Breast epithelium (tissue), 4 donors: ENCODE measurements at places on chromosomes 4 and X.

- no peaks in the 10 kb centered on the region for H3K4me1 ChIP-seq
- no peak for DNase-seq
- H3K27me3 ChIP-seq: peaks cover 13% of the 10 kb centered on the region
- no peak overlapping the region for H3K4me3 ChIP-seq
Observed at GRCh38 chrX:37825215-37825842, 22.0 kb downstream of the DYNLT3 start.

DNA sequence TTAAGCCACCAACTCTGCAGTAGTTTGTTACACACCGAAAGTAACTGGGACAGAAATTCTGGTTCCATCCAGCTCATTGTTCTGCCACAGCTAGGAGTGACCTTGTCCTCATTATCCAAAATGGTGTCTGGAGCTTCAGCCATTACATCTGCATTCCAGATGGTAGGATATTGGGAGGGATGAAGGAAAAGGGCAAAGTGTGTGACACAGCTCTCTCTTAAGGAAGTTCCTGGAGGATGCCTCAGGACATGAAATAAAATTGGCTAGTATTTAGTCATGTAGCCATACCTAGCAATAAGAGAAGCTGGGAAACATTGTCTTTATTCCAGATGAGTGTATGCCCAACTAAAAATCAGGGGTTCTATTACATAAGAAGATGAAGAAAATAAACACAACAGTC is 262.0 kb downstream of the BCOR start:
- H3K4me1 ChIP-seq: no peaks in the 10 kb centered on the region
- H3K27me3 ChIP-seq: peaks cover 60% of the 10 kb centered on the region
- H3K4me3 ChIP-seq: no peak overlapping the region
- no peak overlapping the region for H3K27ac ChIP-seq
- no peak for DNase-seq

DNA sequence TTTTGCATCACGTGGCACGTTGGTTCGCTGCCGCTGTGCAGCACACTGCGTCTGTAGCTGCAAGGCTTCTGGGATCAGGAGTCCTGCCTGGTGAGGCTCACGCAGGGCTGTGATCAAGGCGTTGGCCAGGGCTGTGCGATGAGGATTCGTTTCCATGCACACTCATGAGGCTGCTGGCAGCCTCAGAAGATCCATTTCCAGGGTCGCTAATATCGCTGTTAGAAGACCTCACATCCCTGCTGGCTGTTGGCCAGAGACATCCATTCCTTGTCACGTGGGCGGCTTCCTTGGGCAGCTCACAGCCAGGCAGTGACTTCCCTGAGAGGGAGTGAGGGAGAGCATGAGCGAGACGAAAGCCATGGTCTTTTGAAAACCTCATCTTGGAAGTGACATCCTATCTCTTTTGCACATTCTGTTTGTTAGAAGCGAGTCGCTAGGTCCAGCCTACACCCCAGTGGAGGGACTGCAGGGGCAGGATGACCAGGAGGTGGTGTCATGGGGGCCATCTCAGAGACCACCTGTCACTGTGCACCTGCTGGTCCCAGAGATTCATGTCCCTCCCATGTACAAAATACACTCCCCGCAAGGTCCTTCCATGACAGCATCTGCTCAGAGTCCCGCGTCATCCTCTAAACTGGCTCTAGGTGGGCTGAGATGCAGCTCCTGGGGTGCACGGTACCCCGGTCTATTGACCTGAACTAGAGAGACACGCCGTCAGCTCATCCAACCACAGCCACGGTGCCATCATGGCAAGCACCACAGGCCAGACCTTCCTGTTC is 12.2 kb downstream of the RGS12 start:
- no peak overlapping the region for H3K27ac ChIP-seq
- peaks cover 7% of the 10 kb centered on the region for H3K4me1 ChIP-seq
- no peaks in the 10 kb centered on the region for H3K27me3 ChIP-seq
- peak overlapping the region; percentile 14 for H3K4me3 ChIP-seq
- H3K36me3 ChIP-seq: no peaks in the 10 kb centered on the region

DNA sequence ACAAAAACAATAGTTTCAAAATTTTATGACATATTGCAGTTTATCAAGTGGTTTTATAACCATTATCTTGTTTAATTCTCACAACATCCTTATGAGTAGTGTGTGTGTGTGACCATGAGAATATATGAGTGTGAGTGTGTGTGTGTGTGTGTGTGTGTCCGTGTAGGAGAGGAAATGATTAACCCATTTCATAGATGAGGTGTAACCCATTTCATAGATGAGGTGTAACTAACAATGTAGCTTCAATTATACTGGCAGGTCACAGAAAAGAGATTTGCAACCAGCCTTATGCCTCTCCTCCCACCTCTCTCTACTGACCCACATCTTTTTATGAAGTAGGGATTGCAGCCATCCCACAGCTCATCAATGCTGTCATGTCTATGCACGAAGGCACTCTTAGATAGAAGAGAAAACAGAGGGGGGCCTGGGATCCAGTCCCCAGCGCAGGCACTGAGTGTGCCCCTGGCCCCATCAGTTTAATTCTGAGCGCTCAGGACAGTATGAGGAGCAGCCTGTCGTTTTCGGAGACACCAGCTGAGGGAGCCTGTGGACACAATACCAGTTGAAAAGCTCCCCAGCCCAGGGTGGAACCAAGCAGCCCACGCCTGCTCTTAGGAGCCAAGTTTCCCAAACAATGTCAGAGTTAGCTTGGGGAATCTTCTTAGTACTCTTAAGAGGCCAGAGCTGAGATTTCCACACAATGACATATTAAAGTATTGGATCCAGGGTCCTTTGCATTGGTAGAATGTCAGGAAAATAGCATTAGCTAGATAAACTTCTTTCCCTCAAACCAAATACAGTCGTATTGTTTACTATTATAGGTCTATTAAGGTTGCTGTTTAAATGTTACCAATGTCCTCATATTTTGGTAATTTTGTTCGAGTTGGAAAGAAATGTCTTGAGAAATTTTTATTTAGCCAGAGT is 88.6 kb downstream of the PALLD start:
- H3K36me3 ChIP-seq: no peaks in the 10 kb centered on the region
- H3K27ac ChIP-seq: peak overlapping the region; percentile 33
- no peaks in the 10 kb centered on the region for H3K4me1 ChIP-seq

- no peak overlapping the region for H3K27ac ChIP-seq
- peaks cover 49% of the 10 kb centered on the region for H3K27me3 ChIP-seq
- no peak for DNase-seq
- H3K4me1 ChIP-seq: no peaks in the 10 kb centered on the region
- H3K4me3 ChIP-seq: no peak overlapping the region
Observed at GRCh38 chrX:119273420-119274192, 37.5 kb downstream of the PGRMC1 start.

GRCh38 chr4:64432674-64433073 is 23.4 kb upstream of the TECRL start:
- H3K4me3 ChIP-seq: no peak overlapping the region
- H3K4me1 ChIP-seq: no peaks in the 10 kb centered on the region
- H3K27me3 ChIP-seq: no peaks in the 10 kb centered on the region
- H3K27ac ChIP-seq: no peak overlapping the region

DNA sequence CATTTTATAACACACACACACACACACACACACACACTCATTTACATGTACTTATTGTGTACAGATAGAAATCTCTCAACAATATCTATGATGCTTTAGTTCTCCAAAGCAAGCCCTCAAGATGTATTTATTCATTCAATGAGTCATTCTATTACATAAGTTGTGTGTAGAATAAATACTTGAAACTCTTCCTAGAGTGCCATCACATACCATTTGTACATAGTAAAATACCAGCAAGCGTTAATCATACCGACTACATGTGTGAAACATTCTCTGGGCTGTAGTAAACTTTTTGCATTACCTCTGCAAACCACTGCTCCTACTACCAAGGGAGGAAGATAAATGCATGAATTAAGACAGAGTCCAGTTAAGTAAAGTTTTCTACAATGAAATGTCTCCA is 70.9 kb downstream of the EPHA5 start:
- DNase-seq: no peak
- no peak overlapping the region for H3K27ac ChIP-seq
- no peaks in the 10 kb centered on the region for H3K36me3 ChIP-seq

DNA sequence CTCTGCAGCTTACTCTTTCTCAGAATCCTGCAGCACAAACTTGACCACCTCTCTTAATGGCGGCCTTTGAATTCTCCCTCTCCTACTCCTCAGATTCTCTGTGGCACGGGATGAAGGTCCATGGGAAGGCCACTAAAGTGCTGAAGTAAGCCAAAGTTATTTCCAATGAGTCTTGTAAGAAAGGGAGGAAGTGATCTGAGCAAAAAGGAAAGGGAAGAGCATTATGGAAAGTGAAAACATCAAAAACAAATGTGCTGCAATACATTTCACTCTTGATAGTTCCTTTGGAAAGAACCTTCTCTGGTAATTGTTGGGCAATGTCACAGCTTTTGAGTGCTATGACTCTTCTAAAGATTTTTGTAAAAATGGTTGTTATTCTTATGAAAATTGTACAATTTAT is 54.3 kb upstream of the CAMK2D start:
- H3K4me1 ChIP-seq: no peaks in the 10 kb centered on the region
- DNase-seq: no peak
- no peaks in the 10 kb centered on the region for H3K27me3 ChIP-seq

DNA sequence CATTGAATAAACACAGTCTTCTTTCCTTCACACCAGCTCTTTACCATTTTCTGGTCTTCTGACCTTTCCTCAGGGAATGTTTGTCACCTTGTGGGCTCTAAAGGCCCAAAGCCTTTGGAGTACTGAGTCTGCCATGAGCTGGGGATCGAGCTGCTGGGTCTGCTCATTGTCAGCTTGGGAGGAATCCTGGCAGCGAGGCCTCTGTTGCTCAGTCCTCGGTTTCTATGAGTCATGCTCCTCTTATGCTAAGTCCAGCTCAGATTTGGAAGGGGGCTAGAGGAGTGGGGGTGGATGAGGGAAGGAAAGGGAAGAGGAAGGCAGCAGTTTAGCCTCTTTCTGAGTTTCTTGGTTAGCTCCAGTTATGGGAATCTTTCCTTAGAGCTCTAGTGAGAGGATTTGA is 31.1 kb downstream of the NHSL2 start:
- H3K27ac ChIP-seq: no peak overlapping the region
- H3K36me3 ChIP-seq: no peaks in the 10 kb centered on the region
- no peak for DNase-seq

GRCh38 chr4:164701665-164702064 is 52.3 kb upstream of the SMIM31 start:
- H3K27me3 ChIP-seq: no peaks in the 10 kb centered on the region
- no peaks in the 10 kb centered on the region for H3K4me1 ChIP-seq
- DNase-seq: no peak
- no peak overlapping the region for H3K4me3 ChIP-seq

GRCh38 chrX:150362599-150363481 is at the start of gene MAMLD1:
TSS of gene MAMLD1 (plus strand) at chrX:150363317. CDS start at chrX:150445517, 82,200 bp downstream.
- no peaks in the 10 kb centered on the region for H3K36me3 ChIP-seq
- peak within 1 kb of the TSS; percentile 60 for H3K4me3 ChIP-seq
- H3K4me1 ChIP-seq: no peaks in the 10 kb centered on the region

DNA sequence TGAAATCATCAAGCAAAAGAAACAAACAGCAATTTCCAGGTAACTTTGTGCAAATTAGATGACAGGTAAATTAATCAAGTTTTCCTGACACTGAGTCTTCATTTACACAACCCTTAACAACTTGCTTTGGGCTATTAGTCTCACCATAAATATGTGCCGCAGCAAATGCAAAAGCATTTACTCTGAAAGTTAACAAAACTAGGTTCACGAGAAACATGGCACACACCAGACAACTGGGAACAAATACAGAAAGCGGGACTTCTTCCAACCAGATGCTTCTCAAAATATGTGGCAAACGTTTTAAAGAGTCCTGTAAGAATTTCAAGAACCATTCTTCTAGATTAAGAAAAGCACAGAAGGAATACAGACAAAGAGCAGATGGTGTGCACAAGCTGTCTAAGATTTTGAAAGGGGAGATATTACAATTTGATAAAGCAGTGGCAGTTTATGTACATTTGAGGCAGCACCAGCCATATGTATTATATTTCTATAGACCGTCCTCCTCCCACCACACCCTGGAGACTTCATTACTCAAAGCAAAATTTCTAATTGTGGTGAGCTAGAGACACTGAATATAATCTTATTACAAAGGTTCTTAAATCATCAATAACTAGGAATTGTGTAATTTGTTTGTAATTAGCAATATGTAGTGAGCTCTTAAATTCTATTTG is 192.5 kb upstream of the ADAMTS3 start:
- no peaks in the 10 kb centered on the region for H3K36me3 ChIP-seq
- no peak for DNase-seq
- no peaks in the 10 kb centered on the region for H3K4me1 ChIP-seq
- no peak overlapping the region for H3K4me3 ChIP-seq
- no peaks in the 10 kb centered on the region for H3K27me3 ChIP-seq
- no peak overlapping the region for H3K27ac ChIP-seq

DNA sequence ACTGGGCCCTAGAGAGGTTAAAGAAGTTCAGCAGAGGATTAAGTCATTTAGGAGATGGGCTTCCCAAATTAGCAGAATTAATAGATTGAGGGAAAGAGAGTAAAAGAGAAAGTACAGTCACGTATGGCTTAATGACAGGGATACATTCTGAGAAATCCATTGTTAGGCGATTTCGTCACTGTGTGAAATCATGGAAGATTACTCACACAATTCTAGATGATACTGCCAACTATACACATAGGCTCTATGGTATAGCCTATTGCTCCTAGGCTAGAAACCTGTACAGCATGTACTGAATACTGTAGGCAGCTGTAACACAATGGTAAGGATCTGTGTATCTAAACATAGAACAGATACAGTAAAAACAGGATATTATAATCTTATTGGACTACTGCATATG is 180.6 kb downstream of the RNF150 start:
- DNase-seq: no peak
- no peaks in the 10 kb centered on the region for H3K36me3 ChIP-seq
- H3K4me3 ChIP-seq: no peak overlapping the region
- H3K27me3 ChIP-seq: no peaks in the 10 kb centered on the region

DNA sequence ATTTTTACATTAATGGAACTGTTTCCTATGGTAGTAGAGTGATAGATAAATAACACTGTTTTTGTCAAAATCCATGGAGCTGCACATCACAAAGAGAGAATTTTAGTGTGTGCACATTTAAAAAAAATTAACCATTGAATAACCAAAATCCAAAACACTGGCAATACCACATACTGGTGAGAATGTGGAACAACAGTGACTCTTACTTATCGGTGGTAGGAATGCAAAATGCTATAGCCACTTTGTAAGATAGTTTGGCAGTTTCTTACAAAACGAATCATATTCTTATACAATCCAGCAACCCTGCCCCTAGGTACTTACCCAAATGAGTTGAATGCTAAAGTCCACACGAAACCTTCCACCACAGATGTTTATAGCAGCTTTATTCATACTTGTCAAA is 229.6 kb upstream of the GPR101 start:
- no peaks in the 10 kb centered on the region for H3K4me1 ChIP-seq
- no peak overlapping the region for H3K27ac ChIP-seq
- H3K36me3 ChIP-seq: no peaks in the 10 kb centered on the region
- no peak for DNase-seq
- H3K27me3 ChIP-seq: peaks cover 20% of the 10 kb centered on the region
